ENCODE measurements at places on chromosomes 5 and 9. TPM values are rescaled to one million over a fixed set of nuclear protein-coding genes. Genes with fewer than 3 reads are reported as not detected.

DNA sequence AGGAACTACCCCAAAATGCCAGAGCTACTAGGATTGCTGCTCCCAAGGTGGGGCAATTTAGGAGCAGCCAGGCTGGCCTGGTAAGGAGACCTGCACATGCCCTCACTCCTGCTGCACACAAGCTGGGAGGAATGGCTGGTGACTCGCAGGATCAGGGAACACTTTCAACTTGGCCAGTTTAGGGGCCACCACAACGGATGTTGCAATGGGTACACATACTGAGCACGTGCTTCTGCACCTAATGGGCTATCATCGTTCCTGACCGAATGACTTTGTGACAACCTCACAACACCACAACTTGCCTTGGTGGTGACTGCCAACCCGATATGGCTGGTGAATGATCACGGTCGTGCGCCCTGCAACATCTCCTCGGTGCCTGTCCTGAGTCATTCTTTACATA is 172.0 kb downstream of the ROR2 start:
- H3K4me1 ChIP-seq, result peaks cover 6% of the 10 kb centered on the region
- DNase-seq, result no peak

DNA sequence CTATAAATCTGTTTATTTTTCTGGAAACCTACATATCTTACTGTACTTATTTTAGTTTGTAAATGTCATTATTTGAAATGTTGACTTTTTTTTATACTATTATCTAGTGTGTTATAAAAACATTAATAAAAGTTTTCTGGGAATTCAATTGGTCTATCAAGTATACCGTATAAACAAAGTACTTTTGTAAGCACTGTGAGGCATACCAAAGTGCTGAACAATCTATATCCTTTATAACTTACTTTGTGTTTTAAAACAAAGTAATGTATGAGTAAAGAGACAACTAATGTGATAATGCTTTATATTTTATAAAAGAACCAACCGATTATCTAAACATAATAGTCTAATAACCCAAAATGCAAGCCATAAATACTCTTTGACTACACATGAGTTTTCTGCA is 23.1 kb downstream of the EDIL3 start:
- no peak for DNase-seq
- H3K4me3 ChIP-seq, result no peak overlapping the region
- no peak overlapping the region for H3K27ac ChIP-seq
- H3K36me3 ChIP-seq, result no peaks in the 10 kb centered on the region
- H3K4me1 ChIP-seq, result no peaks in the 10 kb centered on the region

DNA sequence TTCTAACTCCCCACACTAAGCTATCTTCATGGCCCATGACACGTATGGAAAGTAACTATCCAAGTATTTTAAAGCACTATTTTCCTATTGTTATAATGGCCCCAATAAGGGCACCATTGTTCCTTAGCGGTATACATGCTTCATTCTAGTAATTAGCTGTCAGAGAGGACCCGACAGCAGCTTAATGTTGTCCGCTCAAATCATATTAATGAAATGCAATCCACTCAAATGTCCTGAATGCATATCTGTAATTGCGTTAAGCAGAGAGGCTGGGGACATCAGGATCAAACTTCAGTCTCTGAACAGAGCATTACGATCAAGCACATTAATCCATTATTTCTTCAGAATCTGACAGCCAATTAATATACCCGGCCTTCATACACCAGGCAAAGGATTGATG is 139.7 kb downstream of the CRB2 start:
- no peaks in the 10 kb centered on the region for H3K4me1 ChIP-seq
- no peak overlapping the region for H3K27ac ChIP-seq
- no peak overlapping the region for H3K4me3 ChIP-seq
- H3K36me3 ChIP-seq, result no peaks in the 10 kb centered on the region
- H3K27me3 ChIP-seq, result no peaks in the 10 kb centered on the region
- no peak for DNase-seq

Gene SH3GLB2
- total RNA-seq, result 53.7 TPM

Gene PCDHAC2
- total RNA-seq, result not detected

Gene ANKRD20A1
- not detected for total RNA-seq

Gene ENTPD8
- total RNA-seq, result not detected

Data from activated CD4-positive, alpha-beta T cell treated with anti-CD3 and anti-CD28 coated beads for 36 hours (primary cell).